ENCODE measurements at places on chromosomes 6 and 20.

- no peak for DNase-seq
Measured at GRCh38 chr6:131321589-131321988, 186.3 kb downstream of the AKAP7 start.

DNA sequence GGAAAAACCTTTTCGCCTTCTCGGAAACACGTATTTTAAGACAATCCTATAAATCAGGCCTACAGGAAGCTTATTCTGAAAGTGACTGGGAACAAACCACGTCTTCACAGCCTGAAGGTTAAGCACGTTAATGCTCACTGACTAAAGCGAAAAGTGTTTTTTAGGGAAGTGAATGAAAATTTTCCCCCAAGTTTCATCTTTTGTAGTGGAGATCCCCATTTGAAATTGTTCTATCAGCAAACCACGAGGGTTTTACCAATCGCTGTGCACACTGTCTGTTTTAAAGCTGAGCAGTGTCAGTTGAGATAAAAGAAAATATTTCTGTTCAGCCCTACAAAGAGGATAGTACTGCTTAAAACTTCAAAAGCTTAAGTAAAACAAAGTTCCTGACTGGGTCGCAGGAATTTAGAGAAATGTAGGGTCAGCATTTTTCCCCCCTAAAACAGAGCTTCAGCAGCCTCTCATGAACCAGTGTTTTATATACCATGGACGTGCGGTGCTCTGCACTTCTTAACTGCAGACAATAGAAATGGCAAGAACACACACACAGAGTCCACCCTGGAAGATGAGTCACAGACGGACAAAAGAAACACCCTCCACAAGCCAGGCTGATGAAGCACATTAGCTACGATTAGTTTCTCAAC is 34.9 kb downstream of the SLC22A23 start:
- DNase-seq = no peak

- DNase-seq = no peak
Measured at GRCh38 chr6:41663568-41663967, 25.3 kb downstream of the MDFI start.

GRCh38 chr6:16904957-16905356 is 143.7 kb upstream of the ATXN1 start:
- no peak for DNase-seq

- DNase-seq = no peak
Measured at GRCh38 chr6:169162249-169162648, 91.4 kb downstream of the THBS2 start.

GRCh38 chr6:146551545-146551944 is 7.9 kb downstream of the RAB32 start:
- no peak for DNase-seq

DNA sequence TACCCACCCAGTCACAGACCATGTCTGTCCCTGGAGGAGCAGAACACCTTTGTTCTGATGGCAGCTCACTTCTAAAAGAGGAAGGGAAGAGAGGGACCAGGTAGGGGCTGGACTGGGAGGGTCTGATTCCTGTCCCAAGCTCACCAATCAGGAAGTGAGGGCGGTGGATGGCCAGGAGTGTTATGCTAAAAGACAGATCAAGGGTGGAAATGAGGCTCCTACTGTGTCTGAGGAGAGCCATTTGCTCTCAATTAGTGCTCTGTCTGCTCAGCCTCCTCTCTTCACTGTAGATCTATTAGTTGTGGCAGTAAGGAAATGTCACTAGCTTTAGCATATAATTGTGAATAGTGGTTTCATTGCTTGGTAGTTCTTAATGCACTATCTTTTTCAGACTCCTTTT is 72.5 kb downstream of the ARMC2 start:
- no peak for DNase-seq

- no peak for DNase-seq
Measured at GRCh38 chr6:143535189-143535614, 23.7 kb upstream of the FUCA2 start.

DNA sequence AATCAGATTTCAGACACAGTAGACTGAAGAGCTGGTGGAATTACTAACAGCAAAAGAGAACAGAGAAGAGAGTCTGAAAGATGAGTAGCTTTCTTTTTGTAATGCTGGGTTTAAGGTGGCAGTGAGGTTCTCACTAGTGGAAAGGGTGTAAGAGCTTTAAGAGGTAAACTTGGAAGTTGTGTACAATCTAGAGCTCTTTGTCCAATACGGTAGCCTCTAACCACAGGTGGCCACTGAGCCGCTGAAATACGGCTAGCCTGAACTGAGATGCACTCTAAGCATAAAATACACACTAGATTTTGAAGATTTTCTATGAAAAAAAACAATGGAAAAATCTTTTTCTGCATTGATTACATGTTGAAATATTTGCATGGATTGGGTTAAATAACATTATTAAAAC is 4.0 kb downstream of the ELOVL2 start:
- no peak for DNase-seq

- DNase-seq = peak; percentile 24
Measured at GRCh38 chr6:80182308-80182707, 75.8 kb downstream of the BCKDHB start.

GRCh38 chr6:89985751-89986493 is 91.7 kb downstream of the GJA10 start:
- peak; percentile 35 for DNase-seq

DNA sequence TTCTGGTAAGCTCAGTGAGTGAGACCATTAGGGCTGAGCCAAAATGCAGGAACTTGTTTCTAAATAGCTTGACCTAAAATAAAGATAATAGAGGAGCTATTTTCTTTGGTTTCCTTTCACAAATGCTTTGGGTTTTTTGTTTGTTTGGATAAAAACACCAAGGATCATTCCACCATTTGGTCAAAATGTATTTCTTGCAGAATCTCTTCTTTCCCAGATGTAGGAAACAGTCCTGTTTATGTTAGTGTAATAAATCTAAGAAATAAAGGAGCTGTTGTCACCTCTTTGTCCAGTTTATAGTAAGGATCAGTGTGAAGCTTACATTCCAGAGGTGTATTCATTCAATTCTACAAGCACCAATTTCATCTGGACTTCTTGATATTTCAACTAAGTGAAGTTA is 297.8 kb downstream of the GJA1 start:
- peak; percentile 11 for DNase-seq

DNA sequence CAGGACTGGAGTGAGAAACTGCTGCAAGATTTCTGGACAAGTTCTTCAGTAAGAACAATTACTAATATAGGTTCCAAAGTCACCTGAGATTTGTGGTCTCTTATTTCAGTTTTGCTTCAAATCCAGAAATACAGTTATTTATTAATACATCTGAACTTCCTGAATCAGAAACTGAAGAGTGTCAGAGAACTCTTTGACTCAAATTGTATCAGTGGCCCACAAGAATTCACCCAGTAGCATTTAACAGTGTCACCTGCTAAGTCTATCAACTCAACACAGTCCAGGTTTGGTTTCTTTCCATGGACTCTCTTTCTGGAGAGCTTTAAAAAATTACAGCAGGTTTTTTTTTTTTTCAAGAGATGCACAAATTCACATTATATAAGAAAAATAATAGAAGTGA is 18.8 kb upstream of the NHSL1 start:
- no peak for DNase-seq

GRCh38 chr6:107698146-107698545 is 126.0 kb downstream of the SCML4 start:
- peak; percentile 17 for DNase-seq
